Esophagus squamous epithelium (tissue), 5 donors: ENCODE measurements at places on chromosomes 12 and 14.

GRCh38 chr14:92546347-92547053 lies 32.9 kb downstream of the RIN3 start:
- DNase-seq = no peak

DNA sequence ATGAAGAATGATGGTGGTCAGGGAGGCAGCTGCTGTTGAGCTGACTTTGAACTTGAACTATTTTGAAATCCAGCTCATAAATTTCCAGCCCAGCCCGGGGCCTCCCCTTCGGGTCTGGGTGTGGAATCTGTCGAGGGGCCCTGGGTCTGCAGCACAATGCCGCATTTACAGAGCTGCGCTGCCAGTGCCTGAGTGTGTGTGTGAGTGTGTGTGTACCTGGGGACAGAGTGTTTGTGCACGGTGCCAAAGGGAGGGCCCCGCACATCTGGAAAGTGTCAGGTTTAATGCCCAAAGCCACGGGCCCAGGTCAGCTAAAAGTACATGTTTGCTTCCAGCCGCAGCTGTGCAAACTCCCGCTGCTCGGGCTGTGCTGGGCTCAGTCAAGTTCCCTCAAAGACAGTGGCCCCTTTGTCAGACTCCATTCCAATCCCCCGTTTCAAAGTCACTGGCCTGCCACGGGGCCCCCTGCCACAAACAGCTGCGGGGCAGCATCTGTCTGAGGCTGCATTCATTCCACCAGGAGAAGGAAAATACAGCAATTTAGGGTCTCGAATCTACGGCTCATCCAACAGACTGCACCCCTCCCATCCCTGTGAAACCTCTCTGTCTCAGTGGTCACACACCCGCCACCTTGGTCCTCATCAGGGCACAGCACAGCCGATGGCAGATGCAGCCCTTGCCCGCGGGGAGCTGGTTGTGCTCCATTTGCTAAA lies 16.3 kb upstream of the RFLNA start:
- DNase-seq = no peak

- no peak for DNase-seq
Measured at GRCh38 chr12:56001487-56002100, 4.5 kb downstream of the SUOX start.

- no peak for DNase-seq
Measured at GRCh38 chr12:108297895-108298760, 41.0 kb downstream of the CMKLR1 start.

DNA sequence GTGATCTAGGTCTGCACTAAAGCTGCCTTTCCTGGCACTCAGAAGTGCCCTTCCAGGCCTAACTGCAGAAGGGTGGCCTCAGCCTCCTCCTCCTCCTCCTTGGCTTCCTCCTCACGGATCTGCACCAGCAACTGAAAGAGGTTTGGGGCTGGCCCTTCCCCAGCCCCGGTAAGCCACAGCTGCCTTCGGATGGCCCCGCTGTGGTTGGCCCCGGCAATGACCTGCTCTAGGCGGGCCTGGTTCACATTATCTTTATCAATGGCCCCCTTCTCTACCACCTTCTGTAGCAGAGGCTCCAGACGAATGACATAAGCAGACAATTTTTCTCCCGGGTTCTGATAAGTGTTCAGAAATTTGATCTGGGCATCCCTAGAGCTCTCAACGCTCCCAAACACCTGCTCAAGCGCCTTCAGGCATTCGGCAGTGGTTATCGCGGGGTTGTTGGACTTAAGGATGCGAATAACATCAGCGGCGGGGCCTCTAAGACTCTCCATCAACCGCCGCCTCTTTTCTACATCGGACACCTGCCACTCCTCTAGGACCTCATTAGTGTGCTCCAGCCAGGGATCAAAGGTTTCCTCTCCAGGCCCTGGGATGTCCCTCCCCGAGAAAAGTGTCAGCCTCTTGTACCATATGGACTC lies 1.5 kb downstream of the PNMA1 start:
- DNase-seq = no peak

DNA sequence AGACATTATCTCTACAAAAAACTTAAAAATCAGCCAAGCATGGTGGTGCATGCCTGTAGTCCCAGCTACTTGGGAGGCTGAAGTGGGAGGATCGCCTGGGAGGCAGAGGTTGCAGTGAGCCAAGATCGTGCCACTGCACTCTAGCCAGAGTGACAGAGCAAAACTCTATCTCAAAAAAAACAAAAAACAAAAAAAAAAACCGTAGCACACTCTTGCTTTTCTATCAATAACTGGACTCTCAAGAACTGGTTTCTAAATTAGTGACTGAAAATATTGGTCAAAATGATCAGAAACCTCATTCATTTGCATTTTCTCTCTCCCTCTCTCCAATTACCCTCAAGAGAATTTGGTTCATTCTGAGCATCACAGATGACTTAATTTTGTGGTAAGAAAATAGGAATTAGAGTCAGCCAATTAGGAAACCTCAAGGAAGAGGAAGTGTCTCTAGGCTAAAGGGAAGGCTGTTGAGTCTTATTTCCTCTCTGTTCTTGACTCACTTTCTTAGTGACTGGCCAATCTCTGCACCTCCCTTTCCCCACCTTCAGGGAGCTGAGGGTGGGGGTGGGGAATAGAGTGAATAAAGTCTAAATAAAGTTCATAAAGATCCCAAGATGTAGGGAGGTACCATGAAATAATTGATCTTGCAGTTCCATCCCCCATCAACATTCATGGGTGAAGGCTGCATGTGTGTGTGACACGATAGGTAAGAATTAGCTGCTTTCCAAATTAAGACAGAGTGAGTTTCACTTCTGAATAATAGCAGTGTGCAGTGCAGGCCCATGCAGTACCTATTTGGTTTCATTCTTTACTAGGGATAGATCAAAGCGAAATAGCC lies 6.8 kb upstream of the PSMA6 start:
- no peak for DNase-seq
